ENCODE measurements at places on chromosomes 6 and 20. TPM values are rescaled to one million over a fixed set of nuclear protein-coding genes. Genes with fewer than 3 reads are reported as not detected.

Gene TREM2
- total RNA-seq: not detected

Gene ULBP3
- total RNA-seq: 0.38 TPM

Gene PKIB
- total RNA-seq: 21.9 TPM

Gene RBM38
- total RNA-seq: 83.4 TPM

Gene NR2E1
- total RNA-seq: not detected

Gene TSPYL4
- 10.4 TPM for total RNA-seq

Gene WTAP
- total RNA-seq: 105 TPM

Gene ZNF512B
- 27.8 TPM for total RNA-seq

Gene MAFB
- total RNA-seq: 0.04 TPM

Gene SLC22A1
- total RNA-seq: 0.54 TPM

Gene METTL24
- not detected for total RNA-seq

Gene PHACTR3
- not detected for total RNA-seq

Gene BPIFA1
- total RNA-seq: not detected

Gene CLPSL1
- total RNA-seq: not detected

Gene CRYBG1
- total RNA-seq: 0.33 TPM

Gene JAG1
- 0.36 TPM for total RNA-seq

Gene BMP6
- total RNA-seq: 0.07 TPM

Gene C6orf136
- 63.1 TPM for total RNA-seq

Gene PRRT1
- total RNA-seq: 1.9 TPM

Gene HCRTR2
- total RNA-seq: not detected

Gene ZNF451
- total RNA-seq: 56.2 TPM

Gene SRF
- 37.0 TPM for total RNA-seq

Gene CST4
- total RNA-seq: not detected

Gene FHL5
- not detected for total RNA-seq

Gene MCCD1
- not detected for total RNA-seq

Gene GNMT
- 0.18 TPM for total RNA-seq

Gene THBS2
- total RNA-seq: 0.27 TPM

Gene TTLL9
- not detected for total RNA-seq

Gene SLC35F1
- not detected for total RNA-seq

Gene SNAP91
- total RNA-seq: not detected

Gene MMP24
- not detected for total RNA-seq

Gene SLC26A8
- not detected for total RNA-seq

Gene SLC22A2
- not detected for total RNA-seq

Gene MEI4
- total RNA-seq: not detected
